ENCODE measurements at places on chromosomes 3 and 15. TPM values are rescaled to one million over a fixed set of nuclear protein-coding genes. Genes with fewer than 3 reads are reported as not detected.

HTD2 gene
- total RNA-seq: 12.1 TPM

ACAN gene
- total RNA-seq: 0.16 TPM

GOLGA6A gene
- not detected for total RNA-seq

BFSP2 gene
- total RNA-seq: not detected

ZNF80 gene
- not detected for total RNA-seq

GRCh38 chr3:150599611-150600297 lies 3.4 kb upstream of the SELENOT start:
- DNase-seq: no peak

DNA sequence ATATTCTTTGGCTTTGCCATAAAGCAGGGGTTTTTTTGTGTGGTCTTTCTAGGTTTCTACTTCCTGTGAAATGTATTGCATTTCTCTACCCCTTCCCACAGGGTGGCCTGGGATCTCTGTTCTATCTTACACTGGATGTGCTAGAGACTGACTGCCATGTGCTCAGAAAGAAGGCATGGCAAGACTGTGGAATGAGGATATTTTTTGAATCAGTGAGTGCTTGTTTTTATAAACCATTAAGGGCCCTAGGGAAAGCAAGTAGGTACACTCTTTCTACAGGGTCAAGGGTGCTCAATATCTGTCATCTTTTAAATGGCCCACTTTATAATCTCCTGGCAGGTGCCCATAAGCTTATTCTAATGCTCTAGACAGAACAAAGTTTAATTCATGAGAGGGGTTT lies 730 bp downstream of the FETUB start:
- no peak for DNase-seq

DNA sequence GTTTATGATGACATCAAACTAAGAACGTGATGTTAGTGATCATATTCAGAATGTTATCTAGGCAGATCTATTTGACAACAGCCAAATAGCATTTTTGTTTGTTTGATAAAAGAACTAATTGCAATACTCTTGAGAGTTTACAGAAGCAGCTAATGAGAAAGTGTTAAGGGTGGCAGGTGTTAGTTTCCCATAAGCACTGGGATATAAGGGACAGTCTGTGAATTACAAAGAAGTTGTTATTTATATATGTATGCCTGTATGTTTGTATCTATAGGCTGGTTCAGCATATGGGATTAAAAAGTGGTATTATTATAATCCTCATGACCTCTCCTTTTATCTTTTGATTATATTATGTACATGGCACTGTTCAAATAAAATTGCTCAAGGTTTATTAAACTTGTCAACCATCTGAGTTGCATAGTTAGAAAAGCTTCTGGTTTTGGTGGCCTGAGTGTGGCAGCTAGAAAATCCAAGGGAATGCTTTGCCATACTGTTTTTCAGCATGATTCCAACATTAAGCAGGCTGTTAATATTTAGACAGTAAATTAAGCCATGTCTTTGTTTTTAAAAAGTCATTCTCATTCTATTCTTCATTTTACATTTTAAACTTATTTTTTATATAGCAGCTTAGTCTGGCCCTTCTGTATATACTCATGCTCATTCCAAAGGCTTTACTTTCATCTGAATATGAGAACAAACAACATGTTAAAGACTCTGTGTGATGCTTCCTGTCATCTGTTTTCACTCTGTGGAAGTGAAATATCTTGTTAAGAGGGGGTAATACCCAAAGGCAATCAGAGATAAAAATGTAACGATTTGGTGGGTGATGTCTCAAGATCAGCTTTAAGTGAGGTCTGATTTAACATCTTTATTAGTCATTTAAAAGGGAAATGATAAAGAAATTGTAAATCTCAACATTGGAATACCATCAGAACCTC lies 13.1 kb downstream of the ROBO2 start:
- no peak for DNase-seq

DNA sequence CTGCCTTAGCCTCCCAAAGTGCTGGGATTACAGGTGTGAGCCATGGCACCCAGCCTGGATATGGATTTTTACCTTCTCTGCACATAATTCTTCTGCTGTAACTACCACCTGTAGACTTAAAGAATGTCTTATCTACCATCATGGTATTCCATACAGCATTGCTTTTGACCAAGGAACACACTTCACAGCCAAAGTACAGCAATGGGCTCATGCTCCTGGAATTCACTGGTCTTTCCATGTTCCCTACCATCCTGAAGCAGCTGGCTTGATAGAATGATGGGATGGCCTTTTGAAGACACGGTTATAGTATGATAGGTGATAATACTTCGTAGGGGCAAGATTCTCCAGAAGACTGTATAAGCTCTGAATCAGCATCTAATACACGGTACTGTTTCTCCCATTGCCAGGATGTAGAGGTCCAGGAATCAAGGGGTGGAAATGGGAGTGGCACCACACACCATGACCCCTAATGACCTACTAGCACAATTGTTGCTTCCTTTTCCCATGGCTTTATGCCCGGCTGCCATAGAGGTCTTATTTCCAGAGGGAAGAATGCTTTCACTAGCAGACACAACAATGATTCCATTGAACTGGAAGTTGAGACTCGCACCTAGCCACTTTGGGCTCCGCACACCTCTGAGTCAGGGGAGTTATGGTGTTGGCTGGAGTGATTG lies 60.9 kb upstream of the CDV3 start:
- no peak for DNase-seq

Measured in right atrium auricular region (tissue), 2 donors.